ENCODE measurements at places on chromosomes 5 and 9.
A peak's percentile ranks its signal among the peaks of the same experiment; 100 is the strongest.

- no peak for DNase-seq
Observed at GRCh38 chr9:116002181-116002580, 151.4 kb upstream of the PAPPA start.

GRCh38 chr5:1814183-1815020 is 13.2 kb downstream of the NDUFS6 start:
- no peak for DNase-seq

GRCh38 chr5:117872798-117873368 is 1115.5 kb downstream of the DTWD2 start:
- no peak for DNase-seq

- no peak for DNase-seq
Observed at GRCh38 chr5:118551031-118551430, 437.3 kb downstream of the DTWD2 start.

DNA sequence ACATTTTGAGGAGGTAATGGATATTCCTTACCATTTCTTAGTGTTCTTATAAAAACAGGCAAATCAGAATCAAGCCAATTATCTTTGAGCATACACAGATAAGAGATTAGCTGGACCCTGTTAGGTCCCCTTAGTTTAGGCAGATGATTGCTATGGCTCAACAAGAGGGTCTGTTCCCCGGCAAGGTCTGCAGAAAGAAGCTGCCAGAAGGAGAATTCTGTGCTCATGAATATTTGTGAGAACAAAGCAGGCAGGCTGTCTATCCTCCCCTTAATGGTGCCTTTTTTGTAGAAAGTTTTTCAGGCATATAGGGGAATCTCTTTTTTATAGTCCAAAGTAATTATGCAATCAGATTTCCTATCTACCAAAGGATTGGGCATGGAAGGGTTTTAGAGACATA is 27.5 kb downstream of the CAVIN4 start:
- DNase-seq, result no peak

- DNase-seq, result no peak
Observed at GRCh38 chr9:74499770-74500583, 2.8 kb downstream of the RORB start.

- no peak for DNase-seq
Observed at GRCh38 chr5:17154211-17154996, 63.0 kb upstream of the BASP1 start.

- no peak for DNase-seq
Observed at GRCh38 chr5:52922384-52922783, 66.8 kb upstream of the ITGA2 start.

- no peak for DNase-seq
Observed at GRCh38 chr5:175380701-175381100, 63.3 kb downstream of the DRD1 start.

- no peak for DNase-seq
Observed at GRCh38 chr5:167514461-167514860, 777.0 kb upstream of the WWC1 start.

DNA sequence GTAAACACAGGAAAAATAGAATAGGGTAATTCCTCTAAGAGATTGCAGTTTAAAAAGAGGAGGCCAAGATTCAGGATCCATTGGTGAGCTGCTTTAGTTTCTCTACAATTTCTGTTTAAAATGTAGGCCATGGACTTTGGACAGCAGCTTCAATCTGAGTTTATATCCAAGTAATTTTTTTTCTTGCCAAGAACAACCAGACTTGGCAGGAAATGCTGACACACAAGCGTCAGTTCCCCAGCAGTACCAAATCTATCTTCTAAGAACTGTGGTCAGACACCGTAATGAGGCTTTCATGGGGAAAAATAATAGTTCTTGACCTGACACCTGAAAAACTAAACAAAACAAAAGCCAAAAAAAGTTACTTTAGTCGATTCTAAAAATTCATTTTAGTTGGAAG is 528.8 kb downstream of the CSNK1G3 start:
- no peak for DNase-seq

GRCh38 chr5:58241389-58241788 is 218.5 kb downstream of the PLK2 start:
- no peak for DNase-seq

DNA sequence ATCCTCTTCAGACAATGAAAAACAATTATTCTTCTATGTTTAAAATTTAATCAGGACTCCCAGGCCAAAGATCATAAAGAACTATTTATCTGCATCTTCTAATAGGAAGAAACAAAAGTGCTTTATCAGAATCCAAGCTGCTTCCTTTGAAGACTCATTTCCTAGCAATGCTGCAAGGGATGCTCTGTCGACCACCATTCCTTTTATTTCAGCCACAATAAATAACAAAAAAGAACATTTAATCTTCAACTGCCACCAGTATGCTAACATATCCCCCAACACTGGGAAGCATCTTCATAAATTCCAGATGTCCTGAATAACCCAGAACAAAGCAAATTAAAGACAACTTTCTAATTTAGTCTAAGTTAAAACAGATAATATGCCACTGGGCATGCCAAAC is 68.7 kb downstream of the PKD2L2 start:
- DNase-seq, result no peak

DNA sequence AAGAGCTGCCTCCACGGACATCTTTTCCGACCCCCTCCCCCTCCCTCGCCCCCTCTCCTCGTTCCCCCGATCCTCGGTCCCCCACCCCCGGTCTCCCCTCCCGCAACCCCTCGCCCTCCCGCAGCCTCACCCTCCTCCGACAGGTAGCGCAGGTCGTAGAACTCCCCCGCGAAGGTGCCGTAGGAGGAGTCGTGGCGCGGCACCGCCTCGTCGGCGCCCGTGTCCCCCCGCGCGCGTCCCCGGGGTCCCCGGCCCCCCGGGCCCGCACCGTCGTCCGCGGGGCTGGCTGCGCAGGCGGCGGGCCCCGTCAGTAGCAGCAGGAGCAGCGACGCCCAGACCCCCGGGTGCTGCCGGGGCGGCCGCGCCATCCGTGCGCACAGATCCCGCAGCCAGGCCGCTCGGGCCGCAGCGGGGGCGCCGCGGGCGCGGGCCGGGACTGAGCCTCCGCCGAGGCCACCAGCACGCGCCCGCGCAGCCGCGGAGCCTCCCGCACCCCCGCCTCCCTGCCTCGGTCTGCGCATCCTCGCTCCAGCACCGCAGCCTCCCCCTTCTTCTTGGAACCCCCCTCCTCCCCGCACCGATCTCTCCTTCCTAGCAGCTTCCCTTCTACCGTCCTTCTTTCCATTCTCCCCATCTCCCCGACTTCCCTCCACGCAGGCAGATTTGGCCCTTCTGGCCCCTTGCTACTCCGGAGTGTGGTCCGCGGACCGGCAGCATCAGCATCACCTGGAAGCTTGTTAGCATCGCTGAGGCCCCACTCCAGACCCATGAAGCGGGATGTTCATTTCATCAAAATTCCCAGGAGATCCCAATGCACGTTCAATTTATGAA is at the start of gene FRRS1L:
TSS of gene FRRS1L (minus strand) at position 479 of the 831 bp plus-strand sequence. CDS start at position 368, 111 bp downstream.
- DNase-seq, result no peak

DNA sequence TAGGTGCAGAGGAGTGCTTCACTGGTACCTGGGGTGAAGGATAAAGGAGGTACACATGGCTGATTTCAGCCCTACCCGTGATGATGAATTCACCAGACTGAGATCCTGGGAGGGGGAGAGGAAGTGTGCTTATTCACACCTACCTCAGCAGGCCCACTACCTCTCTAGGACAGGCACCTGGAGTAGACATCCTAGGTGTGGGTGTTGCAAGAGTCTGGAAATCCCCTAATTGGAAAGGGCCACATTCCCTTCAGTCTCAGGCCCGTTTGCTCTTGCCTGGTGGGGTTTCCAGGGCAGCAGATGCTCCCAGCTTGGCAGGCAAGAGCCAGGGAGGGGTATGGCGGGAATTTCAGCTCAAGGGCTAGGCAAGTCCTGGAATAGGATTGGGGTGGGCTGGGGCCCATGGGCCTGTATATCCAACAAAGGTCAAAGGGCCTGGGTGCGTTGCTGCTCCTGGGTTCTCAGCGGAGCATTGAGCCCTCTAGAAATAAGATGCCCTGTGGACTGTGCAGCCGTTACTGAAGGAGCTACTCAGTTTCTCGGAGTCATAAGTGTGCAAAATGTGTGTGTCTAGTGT is 5.8 kb upstream of the CCL21 start:
- DNase-seq, result no peak

DNA sequence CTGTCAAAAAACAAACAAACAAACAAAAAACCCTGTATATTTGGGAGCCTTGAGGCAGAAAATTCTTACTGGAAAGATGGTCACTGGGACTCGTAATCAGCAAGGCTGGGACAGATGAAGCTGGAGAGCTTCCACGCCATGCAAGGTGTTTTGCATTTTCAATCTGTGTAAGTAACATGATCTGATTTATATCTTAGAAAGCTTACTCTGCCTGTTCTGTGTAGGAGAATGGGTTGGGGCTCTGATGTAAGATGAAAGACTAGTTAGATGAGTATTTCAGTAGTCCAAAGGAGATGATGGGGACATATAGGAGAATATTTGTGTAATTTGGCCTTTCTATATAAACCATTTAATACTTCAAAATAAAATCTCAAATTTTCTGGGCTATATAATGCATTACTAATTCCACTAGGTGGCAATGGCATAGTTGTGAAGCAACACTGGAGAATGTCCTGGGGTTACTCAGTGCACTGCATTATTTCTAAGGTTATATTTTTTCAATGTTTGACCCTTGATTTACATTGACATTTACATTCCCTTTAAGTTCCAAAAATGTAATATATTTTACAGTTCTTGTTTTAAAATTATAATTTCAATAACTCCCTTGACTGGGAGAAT is 21.9 kb upstream of the FSD1L start:
- DNase-seq, result no peak

- DNase-seq, result no peak
Observed at GRCh38 chr5:120314191-120314590, 149.9 kb upstream of the PRR16 start.

- DNase-seq, result no peak
Observed at GRCh38 chr5:56048124-56048523, 53.4 kb upstream of the IL6ST start.

GRCh38 chr9:131942146-131942720 is 137.4 kb downstream of the MED27 start:
- DNase-seq, result no peak

DNA sequence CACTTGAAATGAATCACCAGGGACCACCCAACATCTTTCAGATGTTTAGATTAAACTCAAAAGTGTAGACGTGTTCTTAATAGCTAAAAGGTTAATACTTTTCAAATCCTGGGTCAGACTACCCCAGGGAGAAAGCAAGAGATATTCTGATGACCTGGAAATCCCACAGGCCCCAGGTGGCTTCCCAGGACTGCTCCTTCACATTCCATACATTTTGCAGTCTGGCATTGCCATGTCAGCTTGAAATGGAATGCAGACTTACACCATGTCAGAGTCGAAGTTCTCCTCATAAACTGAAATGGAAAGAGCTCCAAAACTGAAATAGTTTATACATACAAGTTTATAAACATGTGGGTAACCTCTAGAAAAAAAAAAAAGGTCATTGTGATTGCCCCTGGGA is 61.5 kb downstream of the TMEM167A start:
- DNase-seq, result no peak

DNA sequence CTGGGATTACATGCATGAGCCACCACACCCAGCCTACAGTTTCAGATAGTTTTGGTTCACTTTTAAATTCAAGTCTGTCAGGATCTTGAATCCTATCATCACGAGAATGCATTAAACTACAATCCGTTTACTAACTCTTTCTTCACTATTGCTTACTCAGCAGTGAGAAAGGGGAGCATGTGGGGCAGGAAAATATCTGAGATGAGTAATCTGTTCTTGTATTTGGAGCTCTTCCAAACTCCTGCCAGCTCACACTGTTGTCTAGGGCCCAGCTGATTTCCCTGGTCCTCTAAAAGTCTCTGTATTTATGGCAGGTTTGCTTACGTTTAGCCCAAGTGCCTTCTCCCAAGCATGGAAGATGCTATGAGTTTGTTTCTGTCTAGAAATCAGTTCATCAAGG is 152.2 kb downstream of the FGF18 start:
- no peak for DNase-seq

DNA sequence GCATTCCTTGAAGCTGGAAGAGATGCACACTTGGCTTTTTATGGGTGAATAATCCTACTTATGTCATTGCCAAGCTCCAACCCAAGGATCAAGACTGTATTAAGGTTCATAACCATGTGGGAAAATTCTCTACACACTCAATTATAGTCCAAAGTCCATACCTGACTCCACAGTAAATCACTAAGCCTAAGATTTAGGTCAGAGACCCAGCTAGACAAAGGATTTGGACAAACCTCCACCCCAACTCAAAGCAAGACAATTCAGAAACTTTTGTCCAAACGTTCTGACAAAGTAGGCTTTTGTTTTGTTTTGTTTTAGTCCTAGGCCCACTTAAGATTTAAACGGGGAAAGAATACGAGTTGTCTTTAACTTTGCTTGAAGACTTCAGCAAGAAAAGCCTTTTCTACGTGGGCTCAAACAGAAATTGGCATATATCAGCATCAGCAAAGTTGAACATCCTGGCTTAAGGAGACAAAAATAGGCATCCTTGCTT is 1.7 kb downstream of the MEGF9 start:
- no peak for DNase-seq

DNA sequence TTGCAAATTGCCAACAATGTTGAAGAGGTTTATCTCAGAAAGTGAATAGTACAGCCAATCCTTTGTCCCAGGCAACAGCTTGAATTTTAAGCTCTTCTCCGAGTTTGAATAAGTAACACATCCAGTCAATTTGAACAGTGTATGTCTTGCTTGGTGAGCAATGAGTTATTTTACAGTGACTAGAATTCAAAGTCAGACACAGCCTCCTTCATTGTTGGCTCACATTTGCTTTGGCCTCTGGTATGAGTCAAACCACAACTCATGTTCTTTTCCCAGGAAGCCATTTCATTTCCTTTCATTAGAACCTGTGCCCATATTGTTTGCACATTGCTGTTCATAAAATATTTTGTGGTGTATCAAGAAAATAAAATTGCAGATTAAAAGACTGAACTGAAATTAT is 622.0 kb upstream of the DAB2 start:
- no peak for DNase-seq

DNA sequence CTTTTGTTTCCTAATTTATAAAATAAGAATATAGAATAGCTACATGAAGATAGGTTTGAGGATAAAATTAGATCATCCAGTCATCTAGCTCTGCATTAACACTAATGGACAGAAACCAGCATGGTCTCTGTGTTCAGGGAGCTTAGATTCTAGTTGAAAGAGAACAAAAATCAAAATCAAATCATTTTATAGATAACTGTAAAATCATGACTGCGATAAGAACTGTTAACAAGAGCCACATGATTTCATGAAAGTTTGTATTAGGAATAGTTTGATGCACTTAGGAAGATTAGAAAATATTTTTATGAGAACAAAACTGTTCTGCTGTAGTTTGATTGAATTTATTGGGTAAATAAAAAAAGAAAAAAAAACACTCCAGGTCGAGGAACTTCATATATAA is 1074.7 kb downstream of the MAT2B start:
- no peak for DNase-seq

- DNase-seq, result peak; percentile 26
Observed at GRCh38 chr9:37747271-37747753, 6.3 kb upstream of the TRMT10B start.

GRCh38 chr5:82470185-82470994 is 192.2 kb upstream of the RPS23 start:
- DNase-seq, result no peak

DNA sequence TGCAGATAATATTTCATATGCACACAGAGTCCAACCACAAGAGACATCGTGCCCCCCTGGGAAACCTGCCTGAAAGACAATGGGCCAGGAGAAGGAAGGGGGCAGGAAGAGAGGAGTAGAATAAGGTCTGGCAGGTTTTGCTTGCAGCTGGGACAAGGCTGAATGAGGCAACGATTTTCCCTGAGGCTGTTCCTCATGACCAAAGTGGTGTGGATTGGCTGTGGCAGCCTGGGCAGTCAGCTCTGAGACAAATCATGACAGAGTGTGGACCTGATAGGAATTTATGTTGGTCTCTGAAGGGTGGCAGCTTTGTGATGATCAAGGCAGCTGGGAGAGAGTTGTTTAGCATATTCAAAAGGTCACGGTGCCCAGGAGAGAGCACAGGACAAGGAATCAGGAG is 119.3 kb downstream of the NMUR2 start:
- no peak for DNase-seq

Measured in T follicular helper cell (primary cell).